ENCODE measurements at places on chromosomes 12 and 14.

DNA sequence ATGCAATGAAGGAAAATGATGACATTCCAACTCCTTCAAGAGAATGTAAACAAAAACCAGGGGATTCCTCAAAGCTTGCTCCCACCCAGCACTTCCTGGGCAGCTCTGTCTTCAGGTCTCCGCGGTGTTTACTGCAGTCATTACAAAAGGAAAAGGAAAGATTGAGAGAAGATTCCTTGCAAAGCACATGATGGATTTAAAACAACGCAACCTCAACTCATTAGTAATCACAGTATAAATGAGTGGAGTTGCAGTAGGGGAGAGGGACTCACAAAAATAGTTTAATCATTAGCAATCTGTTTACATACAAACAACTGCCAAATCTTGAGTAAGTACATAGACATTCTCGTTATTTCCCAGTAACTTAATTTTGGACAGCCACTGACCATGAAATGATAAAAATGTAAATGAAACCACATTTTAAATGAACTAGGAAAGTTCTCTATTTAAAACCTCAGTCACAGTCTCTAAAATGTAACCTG lies 49.7 kb upstream of the OVCH1 start:
- no peak for DNase-seq

- no peak for DNase-seq
These were observed 158.7 kb downstream of the EGLN3 start for GRCh38 chr14:33792009-33792719.

GRCh38 chr12:89210277-89210676 lies 142.0 kb downstream of the DUSP6 start:
- DNase-seq = no peak

GRCh38 chr14:54219261-54220070 lies 177.3 kb upstream of the CDKN3 start:
- no peak for DNase-seq

DNA sequence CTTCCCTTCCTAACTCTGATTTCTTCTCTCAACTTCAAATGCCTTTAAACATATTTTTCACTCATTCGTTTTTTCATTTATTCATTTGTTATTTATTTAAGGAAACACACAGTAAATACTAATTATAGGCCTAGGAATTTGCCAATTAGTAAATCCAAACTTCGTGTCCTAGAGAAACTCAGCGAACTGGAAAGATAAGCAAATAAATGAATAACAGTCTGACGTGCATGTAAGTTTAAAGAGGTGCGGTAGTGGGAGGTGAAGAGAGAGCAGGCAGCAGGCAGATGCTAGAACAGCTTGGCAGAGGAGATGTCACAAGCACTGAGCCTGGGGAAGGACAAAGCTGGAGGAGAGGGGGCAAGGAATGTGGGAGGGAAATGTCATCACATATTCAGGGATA lies 228.2 kb downstream of the DPY19L2 start:
- no peak for DNase-seq

DNA sequence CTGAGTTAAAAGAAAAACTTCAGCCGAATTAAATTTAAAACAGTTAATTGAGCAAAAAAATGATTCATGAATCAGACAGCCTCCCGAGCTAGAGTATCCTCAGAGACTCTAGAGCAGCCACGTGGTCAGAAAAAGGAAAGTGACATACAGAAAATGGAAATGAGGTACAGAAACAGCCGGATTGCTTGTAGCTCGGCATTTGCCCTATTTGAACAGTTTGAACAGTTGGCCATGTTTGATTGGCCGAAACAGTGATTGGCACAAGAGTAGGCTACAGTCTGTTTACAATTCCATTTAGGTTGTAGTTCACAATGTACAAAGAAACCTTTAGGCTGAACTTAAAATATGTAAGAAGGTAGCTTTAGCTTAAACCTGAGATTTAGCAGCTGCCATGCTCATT lies 12.9 kb upstream of the OXA1L start:
- DNase-seq = no peak

DNA sequence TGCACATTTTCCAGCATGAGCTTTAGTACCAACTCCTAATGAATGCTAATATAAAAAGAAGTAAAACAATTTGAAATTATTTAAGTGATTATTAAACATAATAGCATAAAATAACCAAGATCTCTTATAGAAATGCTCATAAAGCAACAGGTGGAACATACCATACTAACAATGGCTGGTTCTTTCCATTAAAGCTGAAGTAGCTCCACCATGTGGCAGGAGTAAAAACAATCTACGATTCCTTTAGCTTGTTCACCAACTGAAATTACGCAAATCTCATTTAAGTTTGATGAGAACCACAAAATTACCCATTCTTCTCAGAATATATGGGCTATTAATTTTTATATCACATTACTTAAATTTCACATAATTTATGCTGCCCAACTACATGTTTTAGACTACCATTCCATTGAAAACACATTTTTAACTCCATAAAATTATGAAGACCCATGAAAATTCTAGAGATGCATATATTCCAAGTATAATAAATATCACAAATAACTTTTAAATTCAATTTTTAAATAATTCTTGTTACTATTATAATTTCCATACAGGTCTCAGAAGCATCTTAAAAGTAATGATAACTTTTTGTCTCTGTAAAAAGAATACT lies 213.6 kb downstream of the DAD1 start:
- DNase-seq = peak; percentile 43

- DNase-seq = no peak
These were observed 581 bp downstream of the PITPNM2 start for GRCh38 chr12:123150275-123150743.

DNA sequence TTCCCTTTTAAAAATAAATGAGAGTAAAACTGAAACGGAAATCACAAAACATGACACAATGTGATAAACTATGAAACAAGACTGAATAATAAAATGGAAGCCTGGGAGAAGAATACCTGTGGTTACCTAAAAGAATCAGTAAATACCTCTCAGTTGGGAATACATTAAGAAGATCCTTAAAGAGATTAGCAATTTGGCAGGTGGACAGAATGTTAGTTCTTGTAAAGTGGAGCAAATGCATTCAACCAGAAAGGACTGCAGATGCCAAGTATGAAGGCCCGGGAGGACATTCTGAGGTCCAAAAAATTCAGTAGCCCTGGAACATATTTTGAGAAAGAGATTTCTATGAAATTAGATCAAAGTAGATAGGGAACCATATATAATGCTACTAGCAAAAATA lies 861.3 kb upstream of the SEL1L start:
- no peak for DNase-seq

GRCh38 chr12:116675339-116676107 lies 62.3 kb downstream of the SPRING1 start:
- DNase-seq = peak; percentile 42

DNA sequence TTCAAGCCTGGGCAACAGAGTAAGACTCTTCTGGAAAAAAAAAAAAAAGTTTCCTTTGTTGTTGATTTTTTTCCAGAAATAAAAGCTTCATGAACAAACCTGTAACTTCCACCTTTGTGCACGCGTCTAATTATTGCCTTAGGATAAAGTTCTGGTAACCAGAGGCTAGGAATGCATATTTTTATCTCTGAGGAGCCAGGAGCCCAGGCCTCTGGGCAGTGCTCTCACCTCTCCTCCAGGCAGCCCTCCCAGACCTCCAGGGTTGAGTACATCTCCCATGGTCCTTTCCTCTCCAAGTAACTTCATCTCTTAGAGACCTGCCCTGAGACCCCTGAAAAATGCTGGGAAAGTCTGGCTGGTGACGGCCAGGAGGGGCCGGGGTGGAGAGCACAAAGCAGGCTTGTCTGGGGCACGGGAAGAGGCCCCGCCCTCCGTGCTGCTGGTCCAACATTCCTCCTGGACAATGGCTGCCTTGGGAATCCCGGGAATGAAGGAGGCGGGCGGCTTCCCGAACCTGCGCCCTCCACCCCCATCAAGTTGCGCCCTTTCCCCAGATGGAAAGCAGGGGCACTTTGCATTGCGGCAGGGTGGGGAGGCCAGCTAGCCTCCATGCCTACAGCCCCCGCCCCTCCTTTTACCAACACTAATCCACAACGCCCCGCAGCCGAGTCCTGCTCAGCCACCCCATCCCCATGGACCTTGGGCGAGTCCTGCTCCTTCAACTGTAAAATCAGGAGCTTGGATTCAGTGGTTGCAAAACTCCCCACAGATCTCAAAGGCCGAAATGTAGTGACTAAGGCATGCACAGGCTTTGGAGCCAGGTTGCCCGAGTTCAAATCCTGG lies 7.3 kb upstream of the FIGNL2 start:
- peak; percentile 85 for DNase-seq

DNA sequence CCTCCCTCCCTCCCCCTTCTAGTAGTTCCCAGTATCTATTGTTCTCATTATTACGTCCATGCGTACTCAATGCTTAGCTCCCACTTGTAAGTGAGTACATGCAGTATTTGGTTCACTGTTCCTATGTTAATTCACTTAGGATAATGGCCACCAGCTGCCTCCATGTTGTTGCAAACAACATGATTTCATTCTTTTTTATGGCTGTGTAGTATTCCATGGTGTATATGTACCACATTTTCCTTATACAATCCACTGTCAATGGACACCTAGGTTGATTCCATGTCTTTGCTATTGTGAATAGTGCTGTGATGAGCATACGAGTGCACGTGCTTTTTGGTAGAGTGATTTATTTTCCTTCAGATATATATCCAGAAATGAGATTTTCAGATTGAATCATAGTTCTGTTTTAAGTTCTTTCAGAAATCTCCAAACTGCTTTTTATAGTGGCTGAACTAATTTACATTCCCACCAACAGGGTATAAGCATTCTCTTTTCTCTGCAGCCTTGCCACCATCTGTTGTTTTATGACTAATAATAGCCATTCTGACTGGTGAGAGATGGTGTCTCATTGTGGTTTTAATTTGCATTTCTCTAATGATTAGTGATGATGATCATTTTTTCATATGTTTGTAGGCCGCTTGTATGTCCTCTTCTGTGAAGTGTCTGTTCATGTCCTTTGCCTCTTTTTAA lies 17.9 kb upstream of the CLEC7A start:
- DNase-seq = no peak

- peak; percentile 65 for DNase-seq
These were observed 46.5 kb downstream of the CCER1 start for GRCh38 chr12:90908465-90908864.

- no peak for DNase-seq
These were observed 6.6 kb downstream of the TAPBPL start for GRCh38 chr12:6458281-6459003.

GRCh38 chr12:131915823-131916222 lies 13.3 kb upstream of the PUS1 start:
- DNase-seq = no peak

GRCh38 chr12:9449181-9449580 lies 158.5 kb downstream of the KLRB1 start:
- DNase-seq = no peak

DNA sequence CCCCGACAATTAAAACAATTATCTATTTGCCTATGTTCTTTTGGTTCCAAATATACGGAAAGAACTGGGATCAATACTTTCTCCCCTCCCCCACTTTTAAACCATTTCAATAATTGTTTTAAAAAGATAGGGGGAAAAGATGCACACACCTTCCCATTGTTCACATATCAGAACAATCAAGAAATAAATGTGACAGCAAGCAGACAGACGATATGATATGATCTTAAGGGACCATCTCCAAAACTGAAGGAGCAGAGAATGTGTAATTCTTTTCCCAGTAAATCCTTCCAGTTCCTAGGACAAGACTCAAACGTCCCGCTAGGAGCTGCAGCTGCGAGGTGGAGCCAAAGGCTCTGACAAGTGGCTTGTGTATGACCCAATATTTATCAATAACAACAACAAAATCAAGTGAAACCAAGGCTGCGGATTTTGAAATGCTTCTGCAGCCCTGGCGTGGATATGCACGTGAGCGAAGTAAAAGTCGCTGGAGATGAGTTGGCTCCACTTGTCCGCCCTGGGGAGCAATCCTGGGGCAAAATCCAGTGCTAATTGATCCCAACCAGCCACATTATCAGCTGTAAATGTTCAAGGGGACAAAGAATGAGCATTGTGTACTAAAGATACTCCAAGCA lies 8.2 kb upstream of the FOXG1 start:
- no peak for DNase-seq

DNA sequence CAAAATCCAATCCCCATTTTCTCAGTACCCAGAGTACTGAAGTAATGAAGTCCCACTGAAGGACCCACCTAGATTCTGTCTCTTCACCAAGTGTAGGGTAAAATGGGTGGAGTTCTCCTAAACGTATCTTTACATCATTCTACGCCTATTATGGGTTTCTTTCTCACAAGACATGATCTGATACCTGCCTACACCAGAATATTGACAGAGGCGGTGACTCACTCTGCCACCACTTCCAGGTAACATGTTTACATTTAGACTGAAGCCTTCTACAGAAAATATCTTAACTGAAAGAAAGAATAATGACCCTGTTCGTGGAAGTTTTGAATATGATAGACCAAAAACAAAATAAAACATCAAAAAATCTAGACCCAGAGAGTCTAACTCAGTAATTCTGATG lies 89.8 kb downstream of the BTG1 start:
- no peak for DNase-seq

- no peak for DNase-seq
These were observed at the start of gene DDN for GRCh38 chr12:48999371-49000131. TSS of gene DDN (minus strand) at chr12:48999375. CDS start at chr12:48999287, 88 bp downstream.

GRCh38 chr14:100727086-100727872 lies 587 bp downstream of the DLK1 start:
- DNase-seq = no peak

DNA sequence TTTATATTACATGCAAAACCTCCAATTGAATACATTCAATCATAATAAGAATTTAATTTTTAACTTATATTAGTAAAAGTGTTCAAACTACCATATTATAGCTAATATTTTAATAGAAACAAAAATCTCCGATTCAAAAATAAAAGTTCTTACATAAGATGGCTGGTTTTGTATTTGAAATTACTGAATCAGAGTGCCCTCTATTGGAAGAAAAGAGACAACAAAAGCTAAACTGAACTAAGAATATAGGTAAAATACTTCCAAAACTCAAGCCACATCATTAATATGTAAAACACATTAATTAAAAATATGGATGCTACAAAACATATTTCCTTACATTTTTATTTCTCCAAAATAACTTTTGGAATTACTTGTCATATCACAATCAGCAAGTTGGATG lies 120.3 kb downstream of the GARIN6 start:
- peak; percentile 6 for DNase-seq

GRCh38 chr12:111715279-111715678 lies 29.4 kb downstream of the ACAD10 start:
- DNase-seq = no peak

- DNase-seq = no peak
These were observed 536.3 kb downstream of the TMEM121 start for GRCh38 chr14:106062502-106063272.

DNA sequence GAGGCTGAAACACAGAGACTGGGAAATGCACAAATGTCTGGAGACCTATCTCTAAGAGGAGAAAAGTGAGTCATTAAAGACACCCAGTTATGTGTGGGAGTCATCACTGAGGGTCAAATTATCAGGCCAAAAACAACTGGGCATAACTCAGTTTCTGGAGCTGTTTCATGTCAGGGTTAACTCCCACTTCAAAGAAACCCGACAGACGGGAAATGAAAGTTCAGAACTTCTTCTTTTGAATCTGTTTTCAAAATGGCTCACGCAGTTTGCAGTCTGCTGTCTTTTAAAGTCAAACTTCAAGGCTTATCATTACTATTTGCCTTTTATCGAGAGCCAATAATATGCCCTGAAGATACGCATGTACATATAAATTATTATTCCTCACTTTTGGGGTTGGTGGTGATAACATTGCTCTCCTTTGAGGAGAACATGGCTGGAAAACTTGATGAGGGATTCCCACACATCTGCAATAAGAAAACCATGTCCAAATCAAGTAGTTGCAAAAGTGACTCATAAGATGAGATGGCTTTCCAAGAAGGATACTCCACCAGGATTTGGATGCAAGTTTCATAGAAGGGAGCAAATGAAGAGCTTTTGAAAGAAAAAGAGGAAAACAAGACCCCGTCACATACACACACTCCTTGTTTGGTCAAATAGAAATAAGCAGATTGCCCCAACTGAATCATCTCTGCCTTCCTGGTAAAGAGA lies 341.4 kb downstream of the ADAMTS20 start:
- no peak for DNase-seq
